Fibroblast of skin of left biceps (primary cell): ENCODE measurements at places on chromosomes 7 and 10.

DNA sequence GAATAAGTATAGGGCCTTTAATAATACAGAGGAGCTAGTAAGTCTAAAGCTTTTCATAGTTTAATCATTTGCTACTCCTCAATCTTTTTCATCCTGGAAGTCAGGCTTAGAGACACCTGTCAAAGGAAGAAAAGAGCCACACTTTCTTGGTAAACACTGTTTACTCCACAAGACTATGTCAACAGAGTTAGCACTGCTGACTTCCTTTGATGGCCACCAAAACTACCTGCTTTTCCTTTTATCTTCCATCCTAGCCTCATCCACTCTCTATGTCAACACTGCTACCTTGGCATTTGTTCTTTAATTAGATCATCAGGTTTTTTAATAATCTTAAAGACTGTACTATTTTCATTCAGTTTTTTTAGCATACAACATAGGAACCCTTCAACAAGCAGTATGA lies 106.2 kb downstream of the ELAPOR2 start:
- no peak for DNase-seq

GRCh38 chr10:107215681-107216080 lies 51.2 kb upstream of the SORCS1 start:
- no peak for DNase-seq

GRCh38 chr7:35776686-35777085 lies 24.2 kb upstream of the SEPTIN7 start:
- DNase-seq: no peak

DNA sequence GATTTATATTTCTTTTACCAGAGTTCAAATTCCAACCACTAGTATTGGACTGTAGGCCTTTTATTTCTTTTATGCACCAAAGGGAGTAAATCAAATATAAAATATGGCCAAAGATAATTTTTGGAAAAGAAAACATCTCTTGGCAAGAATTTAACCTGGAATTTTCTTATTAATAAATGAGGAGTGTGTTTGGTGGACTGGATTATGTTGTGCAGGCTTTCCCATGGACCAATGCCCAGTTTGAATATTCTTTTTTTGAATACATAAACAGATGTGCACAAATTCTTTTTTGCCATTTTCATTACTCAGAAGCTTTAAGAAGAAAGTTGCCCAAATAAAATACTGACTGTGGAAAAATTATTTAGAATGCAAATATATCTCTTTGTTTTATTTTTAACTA lies 22.1 kb upstream of the PRKG1 start:
- no peak for DNase-seq

- no peak for DNase-seq
Measured at GRCh38 chr10:44949127-44949802, 10.3 kb upstream of the RASSF4 start.

- DNase-seq: peak; percentile 36
Measured at GRCh38 chr10:110138197-110138812, 69.1 kb upstream of the MXI1 start.

- DNase-seq: no peak
Measured at GRCh38 chr7:150668472-150668911, 17.0 kb upstream of the GIMAP2 start.

- DNase-seq: no peak
Measured at GRCh38 chr10:29329420-29329819, 40.5 kb downstream of the LYZL1 start.

DNA sequence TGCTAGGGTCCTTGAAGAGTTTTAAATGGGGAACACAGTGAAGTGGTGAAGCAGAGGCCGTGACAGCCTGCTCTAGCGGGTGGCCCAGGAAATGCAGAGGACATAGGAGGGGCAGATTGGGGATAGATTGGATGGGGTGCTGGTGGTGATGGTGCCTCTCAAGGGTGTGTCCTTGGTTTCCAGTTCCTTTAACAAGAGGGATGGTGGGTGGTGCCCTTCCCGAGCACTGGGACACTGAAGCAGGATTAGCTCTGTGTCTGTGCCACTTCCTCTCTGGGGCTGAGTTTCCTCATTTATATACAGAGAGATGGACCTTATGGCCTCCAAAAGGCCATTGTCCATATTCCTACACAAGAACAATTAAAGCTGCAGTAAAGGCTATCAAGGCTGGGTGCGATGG lies 285.5 kb downstream of the TCF7L2 start:
- DNase-seq: no peak

DNA sequence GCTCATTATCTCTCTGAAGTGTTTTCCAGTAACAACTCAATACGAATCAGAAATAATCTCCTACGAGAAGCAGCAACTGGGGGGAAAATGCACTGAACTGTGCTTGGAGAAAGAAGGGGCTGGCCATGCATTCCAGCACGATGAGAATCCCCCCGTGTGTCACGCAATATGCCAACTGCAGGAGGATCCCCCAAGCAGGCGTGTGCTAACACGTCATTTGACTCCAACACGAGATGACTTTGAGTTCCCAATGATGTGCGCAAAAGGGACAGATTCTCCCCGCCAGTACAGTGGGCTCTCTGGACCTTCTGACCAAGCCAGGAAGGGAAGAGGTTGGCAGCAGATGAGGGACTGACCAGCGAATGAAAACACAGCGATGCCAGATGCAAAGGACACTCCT lies 105.5 kb downstream of the KCNMA1 start:
- peak; percentile 68 for DNase-seq

GRCh38 chr10:103416436-103417147 lies 20.2 kb downstream of the PDCD11 start:
- DNase-seq: peak; percentile 26

- DNase-seq: no peak
Measured at GRCh38 chr10:7501157-7501556, 90.3 kb upstream of the SFMBT2 start.

DNA sequence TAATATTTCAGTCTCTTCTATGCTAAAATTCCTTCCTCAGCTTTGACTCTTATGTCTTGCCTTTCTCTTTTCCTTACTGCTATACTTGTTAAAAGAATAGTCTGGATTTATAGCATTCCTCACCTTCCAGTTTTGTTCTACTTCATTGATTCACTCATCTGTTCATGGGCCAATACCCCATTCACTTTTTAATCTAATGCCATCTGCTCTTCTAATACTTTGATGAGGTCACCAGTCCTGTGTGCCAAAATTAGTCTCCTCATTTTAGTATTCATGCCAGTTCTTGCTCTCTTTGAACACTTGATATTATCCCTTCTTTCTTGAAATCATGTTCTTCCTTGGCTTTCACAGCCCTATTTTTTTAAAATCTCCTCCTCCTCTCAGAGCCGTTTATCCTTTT lies 19.3 kb downstream of the STK17A start:
- no peak for DNase-seq

GRCh38 chr10:70280099-70280498 lies 3.7 kb downstream of the NPFFR1 start:
- no peak for DNase-seq

DNA sequence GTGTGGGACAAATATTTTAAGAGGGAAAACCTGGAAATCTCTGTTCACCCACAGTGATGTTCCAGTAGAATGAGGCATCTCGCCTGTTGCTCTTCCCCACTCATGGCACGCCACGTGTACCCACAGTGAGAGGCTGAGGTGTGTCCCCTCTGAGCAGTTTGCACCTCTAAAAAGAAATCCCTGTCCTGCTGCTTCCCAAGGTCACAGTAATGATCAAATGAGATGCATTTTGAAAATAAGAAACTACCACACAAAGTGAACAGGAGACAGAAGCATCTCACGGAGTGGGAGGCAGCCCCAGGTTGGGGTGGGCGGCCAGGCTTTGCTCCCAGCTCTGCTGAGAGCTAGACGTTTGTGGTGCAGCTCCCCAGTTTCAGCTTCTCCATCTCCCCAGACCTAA lies 12.4 kb upstream of the ZNF777 start:
- DNase-seq: no peak

GRCh38 chr10:57775250-57775649 lies 492.4 kb downstream of the IPMK start:
- DNase-seq: no peak

DNA sequence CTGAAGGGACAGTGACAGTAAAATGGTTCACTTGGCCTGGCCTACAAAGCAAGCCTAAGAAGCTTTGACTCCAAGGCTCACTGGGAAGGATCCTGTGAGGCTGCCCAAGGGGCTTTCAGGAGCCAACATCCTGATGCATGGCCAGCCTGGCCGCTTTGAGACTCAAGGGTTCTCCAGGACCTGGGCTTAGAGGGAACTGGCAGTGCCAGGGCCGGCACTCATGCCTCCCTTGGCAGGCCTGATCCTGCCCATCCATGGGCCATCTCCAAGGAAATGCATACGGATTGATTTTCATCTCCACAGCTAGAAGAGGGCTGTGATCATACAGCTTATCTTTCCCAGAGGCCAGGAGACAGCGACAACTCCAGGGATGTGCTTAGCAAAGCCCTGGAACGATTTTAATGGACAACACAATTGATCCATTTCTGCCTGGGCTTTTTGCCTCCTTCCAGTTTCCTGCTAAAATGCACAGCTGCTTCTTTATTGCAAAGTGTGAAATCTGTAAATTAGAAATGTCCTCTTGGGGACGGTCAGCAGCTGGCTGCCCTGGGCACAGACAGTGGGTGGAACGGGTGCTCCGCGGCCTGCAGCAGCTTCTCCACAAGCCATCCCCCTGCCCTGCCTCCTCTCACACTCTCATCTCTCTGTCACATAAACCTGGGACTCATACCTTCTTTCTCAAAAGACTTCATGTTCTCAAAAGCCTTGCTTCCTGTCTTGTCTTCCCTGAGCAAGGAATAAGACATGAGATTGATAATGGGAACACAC lies 288.5 kb downstream of the GRID1 start:
- no peak for DNase-seq

DNA sequence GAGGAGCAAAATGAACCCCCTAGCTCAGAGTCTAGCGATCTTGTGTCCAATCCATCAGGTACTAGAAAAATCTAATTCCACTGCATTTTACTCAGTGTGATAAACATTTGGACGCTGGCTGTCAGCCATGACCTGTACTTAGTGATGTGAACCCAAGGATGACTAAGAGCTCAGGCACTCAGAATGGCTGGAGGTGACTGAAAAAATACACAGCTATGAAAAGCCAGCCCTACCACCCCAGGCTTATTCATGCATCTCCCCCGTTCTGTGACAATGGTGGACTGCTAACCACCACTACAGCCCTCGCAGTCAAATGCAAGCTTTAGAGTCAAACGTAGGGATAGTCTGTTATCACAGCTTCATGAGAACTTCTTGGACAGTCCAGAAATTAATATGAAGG lies 14.9 kb downstream of the AFAP1L2 start:
- no peak for DNase-seq

- DNase-seq: no peak
Measured at GRCh38 chr10:128863823-128864405, 603.1 kb upstream of the MGMT start.

DNA sequence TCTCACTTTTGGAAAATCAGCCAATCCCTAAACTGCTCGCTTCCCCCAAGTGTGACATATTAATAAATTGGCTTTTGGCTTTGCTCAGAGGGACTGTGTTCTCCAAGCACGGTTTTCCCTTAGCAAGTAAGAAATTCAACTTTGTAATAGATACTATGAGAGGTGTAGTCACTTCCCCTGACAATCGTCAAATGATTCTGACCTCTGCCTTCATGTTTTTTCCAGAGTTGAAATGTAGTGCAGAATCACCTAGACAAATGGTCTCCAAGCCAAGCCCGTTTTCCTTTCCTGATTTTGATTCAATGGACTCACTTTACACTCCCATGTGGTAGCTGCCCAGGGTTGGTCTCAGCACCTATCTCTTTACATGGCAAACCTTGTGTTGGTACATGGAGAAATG lies 99.1 kb downstream of the ARL4A start:
- DNase-seq: no peak

DNA sequence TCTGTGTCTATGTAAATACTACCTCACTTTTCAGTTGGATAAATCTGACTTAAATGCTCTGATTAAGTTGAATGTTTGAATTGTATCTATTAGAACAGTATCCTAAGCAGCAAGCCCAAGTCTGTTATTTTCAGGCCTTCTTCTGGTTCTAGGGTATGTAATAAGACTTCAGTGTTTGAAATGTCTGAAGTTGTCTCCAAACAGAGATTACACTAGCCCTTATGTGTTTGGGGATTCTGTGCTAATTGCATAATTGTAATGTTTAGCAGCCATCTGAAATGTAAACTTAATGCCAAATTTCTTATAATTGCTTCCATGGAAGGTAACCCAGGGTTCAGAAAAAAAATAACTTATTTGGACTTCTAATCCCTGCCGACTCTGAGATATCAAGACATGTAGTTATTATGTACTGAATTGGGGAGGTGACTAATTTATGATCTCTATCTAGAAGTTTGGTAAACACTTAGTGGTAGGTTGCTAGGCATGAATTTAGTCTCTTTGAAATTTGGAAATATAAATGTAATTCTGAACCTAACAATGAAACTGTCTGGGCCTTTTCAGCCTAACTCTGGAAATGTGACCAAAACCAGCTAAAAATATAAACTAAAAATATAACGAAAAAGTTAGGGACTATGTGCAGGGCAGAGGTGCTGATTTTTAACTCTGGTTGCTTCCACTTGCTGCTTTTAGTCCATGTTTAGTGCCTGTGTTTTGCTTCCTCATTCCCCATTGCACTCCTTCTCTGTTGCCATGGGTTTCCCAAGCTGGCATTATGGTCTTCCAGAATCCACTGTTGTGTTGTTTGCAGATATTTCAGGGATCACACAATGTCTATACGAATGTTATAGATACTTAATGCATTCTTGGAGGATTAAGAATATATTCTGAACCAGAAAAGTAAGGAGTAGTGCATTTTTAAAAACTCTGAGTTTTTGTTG lies 54.8 kb downstream of the MCU start:
- no peak for DNase-seq

DNA sequence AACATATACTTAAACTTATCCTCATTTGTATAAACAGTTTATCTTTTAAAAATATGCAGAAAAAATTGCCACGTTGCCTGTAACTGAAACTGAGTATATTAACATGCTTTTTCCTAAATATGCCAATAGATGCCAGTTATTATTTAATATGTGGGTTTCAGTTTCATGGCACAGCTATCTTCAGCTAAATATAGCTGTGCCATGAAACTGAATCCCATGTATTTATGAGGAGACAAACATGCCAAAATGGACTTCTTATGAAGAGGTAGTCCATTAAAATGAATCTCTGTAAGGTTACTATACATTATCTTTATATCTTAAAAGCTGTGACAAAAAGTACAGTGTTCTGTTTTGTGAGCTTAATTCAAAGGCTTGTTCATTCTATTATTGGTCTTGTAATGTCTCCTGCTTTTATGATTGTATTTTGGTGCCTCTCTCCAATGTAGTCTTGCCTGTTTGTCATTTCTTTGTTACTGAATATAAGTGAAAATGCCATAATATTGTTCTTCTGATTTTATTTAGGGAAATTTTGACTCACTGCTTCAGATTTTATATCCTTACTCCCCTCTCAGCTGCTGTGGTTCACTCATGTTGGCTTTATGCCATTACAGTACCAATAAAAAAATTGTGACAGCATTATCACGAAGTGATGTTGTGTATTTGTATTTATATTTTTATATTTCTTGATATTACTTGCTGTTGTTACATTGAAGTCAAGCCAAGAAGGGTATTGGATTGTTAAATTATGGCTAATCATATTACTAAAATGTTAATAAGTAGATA lies 34.3 kb upstream of the CACNA2D1 start:
- DNase-seq: no peak

- peak; percentile 71 for DNase-seq
Measured at GRCh38 chr7:41005374-41005901, 697.5 kb downstream of the INHBA start.
